Left ventricle myocardium inferior (tissue), 1 donor: ENCODE measurements at places on chromosomes 16 and 17. TPM values are rescaled to one million over a fixed set of nuclear protein-coding genes. Genes with fewer than 3 reads are reported as not detected.

BAHCC1 gene
- total RNA-seq: 7.3 TPM

ACSM2A gene
- not detected for total RNA-seq

IL17C gene
- total RNA-seq: not detected

TAC4 gene
- total RNA-seq: 0.44 TPM

GLP2R gene
- total RNA-seq: not detected

ST6GALNAC1 gene
- total RNA-seq: 3.1 TPM

- peak; percentile 44 for DNase-seq
Observed at GRCh38 chr16:56013962-56014552, 138.9 kb upstream of the CES5A start.

DNA sequence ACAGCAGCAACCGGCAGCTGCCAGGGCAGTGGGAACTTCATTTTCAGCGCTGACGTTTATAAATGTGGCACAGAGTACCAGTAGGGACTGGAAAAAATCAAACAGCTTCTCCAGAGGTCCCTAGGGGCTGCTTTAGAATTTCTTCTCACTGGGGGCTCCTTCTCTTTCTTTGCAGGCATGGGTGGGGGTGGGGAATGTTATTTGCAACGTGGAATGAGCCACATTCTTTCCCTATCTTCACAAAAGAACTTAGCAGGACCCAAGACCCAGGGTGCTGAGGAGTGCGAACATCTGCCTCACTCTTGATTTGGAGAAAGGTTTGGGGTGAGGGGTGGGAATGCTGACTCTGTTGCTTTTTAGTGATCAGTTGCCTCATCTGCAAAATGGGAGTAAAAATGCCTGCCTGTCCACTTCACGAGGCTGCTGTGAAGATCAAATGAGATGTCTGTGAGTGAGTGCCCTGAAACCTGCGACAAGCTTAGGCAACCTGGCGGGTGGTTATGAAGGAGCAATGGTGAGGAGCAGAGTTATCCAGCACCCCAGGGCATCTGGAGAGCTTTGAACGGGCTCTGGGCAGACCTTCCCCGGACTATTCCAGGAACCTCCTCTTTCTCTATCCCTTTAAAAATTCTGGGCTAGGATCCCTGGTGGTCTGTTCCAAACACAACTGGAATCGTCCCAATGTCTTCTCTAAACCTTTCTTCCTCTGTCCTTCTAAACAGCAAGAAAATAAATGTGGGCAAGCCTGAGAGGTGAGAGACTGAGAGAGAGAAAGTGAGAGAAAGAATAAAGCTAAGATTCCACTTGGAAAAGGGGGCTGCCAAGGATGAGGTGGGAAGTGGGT lies 10.7 kb upstream of the PIPOX start:
- DNase-seq: no peak

- no peak for DNase-seq
Observed at GRCh38 chr16:89184933-89185794, 13.6 kb downstream of the CDH15 start.

GRCh38 chr16:87806641-87807546 lies 41.1 kb upstream of the KLHDC4 start:
- DNase-seq: peak; percentile 58

- DNase-seq: no peak
Observed at GRCh38 chr17:62693616-62694409, 66.3 kb downstream of the MRC2 start.

GRCh38 chr17:66753126-66753920 lies 81.6 kb upstream of the CACNG5 start:
- no peak for DNase-seq

DNA sequence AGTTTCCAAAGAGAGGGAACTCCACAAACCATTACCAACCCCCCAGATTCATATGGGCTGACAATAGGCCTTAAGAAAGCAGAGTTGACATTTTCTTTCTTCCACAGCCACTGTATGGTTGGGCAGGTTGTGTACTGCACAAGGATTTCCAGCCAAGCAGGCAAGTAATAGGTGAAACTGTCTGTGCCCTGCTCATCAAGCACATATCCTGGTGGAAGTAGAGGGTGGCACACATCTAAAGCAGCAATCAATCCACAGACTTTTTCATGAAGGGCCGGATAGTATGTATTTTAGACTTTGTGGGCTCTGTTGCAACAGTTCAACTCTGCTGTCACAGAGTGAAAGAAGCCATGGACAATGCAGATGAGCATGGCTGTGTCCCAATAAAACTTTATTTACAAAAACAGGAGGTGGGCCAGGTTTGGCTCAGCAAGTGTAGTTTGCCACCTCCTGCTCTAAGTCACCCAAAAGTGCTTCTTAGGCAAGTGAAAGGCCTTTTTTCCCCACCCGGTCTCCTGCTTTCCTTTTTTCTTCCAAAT lies 63.4 kb downstream of the SNX20 start:
- no peak for DNase-seq

- DNase-seq: no peak
Observed at GRCh38 chr16:82470620-82471152, 156.1 kb upstream of the CDH13 start.

- no peak for DNase-seq
Observed at GRCh38 chr16:86376837-86377236, 133.5 kb upstream of the FOXF1 start.

DNA sequence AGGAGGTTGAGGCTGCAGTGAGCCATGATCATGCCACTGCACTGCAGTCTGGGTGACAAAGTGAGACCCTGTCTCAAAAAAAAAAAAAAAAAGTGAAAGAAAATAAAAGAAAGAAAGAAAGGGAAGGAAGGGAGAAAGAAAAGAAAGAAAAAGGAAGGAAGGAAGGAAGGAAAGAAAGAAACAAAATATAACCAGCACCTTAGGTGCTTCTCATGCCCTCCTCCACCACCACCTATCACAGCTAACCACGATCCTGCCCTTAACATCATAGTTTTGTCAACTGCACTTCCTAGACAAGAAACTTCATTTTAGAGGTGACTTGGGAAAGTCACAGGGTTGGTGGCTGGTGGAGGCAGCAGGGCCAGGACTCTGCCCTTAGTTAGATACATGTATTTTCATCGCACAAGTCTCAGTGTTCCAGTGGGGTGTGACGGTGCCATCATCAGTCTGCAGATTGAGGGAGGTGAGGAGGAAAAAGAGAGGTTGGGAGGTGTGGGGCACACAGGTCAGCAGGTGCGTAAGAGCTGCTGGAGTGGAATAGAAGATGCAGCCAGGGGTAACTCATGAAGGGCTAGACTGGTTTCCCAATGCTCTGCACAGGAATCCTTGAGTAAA lies 10.0 kb downstream of the SUPT4H1 start:
- DNase-seq: no peak

- DNase-seq: no peak
Observed at GRCh38 chr16:78768718-78769117, 669.3 kb downstream of the WWOX start.

DNA sequence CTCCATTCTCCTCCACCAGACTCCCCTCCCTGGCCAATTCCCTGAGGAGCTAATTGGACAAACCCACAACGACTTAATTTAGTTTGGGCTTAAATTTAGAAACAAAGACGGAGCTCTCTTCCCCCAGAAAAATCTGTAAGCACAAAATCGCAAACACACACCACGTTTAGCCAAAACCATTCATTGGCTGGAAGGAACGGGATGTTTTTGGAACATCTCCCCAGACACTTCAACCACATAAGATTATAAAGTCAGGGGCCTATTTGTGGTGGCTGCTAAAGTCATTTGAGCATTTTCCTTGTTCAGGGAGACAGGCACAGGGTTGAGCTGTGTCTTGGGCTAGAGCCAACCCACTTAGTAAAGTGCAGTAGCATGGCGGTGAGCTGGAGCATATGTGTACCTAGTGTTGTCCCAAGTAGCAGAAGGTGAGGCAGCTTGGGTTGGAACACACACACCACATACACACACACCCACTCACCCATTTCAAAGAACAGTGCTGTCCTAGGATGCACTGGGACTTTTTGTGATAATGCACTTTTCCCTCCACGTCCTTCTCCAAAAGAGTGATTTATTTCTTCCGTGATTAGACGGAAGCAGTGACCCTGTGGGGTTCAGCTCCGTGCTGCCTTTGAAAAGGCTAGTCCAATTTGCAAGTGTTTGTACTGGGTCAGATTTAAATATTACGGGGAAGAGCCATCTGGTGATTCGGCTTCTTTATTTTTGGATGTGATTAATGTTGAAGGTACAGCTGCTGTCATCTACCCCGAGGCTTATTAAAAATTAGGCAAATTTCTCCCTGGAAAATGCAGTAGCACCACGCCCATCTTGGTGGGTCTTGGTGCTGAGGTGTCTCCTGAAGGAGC lies 32.2 kb downstream of the ELAC2 start:
- DNase-seq: peak; percentile 36

DNA sequence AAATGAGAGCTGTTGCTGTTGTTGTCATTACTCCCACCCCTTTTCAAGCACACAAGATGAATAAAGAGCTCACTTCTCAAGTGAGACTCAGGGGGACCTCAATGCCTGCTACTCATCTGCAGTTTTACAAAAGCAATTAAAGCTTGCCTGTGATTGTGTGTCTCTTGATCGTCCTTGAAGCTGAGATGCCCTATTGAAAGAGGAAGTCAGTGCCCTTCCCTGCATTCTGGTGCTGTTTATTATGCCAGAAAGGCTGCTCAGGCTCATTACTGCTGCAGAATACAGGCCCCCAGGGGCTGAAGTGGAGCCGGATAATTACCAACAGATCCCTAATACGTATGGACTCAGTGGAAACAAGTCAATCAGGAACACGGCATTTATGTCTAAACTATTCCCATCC lies 147.2 kb downstream of the HS3ST2 start:
- no peak for DNase-seq

DNA sequence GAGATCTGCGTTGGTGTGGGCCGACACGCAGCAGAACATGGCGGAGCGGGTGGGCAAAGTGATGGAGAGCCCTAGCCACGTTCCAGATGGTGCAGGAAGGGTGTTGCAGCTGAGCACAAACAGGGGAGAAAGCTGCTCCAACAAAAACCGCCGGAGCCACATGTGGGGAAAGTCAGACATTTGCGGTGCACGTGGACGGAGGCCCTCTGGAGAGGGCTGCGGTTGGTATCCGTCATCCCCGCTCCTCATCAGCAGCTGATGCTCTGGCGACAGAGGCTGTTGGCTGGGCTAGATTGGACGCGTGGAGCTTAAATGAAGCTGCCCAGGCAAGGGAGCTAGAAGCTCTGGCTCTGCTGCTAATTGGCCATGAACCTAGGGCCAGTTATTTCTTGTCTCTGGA lies 43.5 kb upstream of the ADCY9 start:
- no peak for DNase-seq

DNA sequence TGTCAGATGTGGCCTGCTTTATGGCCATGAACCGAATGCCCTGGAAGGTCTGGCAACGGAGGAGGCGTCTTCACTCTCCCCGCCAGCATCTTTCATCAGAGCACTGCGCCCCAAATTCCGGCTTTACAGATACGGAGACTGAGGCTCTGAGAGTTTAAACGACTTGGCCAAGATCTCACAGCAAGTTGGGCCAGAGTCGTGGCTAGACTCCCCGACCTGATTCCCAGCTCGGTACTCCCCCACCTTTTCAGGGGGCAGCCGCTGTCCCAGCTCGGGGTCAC lies 1.7 kb downstream of the NGFR start:
- DNase-seq: no peak

DNA sequence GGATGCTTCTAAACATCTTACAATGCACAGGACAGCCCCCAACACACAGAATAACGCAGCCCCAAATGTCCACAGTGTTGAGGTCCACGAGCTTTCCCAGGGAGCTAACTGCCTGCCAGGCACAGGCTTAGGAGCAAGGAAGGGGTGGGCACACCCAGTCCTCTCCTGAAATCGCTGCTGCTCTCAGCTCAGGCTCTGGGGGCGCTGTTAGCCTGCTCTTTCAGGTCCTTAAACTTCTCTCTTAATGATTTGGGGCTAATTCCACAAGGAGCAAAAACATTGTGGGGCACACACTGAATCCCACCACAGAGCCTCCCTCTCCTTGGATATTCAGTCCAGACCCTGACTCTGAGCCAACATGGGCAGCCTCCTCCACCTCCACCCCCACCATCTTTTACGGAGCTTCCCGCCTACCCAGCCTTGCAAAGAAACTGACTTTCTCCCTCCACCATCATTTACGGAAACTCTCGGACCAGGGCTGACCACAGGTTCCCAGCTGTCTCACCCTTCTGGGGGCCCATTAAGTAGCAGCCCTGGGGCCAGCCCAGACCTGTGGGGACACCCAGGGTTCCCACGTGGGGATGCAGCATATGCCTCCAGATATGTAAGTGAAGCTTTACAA lies 1.1 kb downstream of the CD300H start:
- DNase-seq: no peak

DNA sequence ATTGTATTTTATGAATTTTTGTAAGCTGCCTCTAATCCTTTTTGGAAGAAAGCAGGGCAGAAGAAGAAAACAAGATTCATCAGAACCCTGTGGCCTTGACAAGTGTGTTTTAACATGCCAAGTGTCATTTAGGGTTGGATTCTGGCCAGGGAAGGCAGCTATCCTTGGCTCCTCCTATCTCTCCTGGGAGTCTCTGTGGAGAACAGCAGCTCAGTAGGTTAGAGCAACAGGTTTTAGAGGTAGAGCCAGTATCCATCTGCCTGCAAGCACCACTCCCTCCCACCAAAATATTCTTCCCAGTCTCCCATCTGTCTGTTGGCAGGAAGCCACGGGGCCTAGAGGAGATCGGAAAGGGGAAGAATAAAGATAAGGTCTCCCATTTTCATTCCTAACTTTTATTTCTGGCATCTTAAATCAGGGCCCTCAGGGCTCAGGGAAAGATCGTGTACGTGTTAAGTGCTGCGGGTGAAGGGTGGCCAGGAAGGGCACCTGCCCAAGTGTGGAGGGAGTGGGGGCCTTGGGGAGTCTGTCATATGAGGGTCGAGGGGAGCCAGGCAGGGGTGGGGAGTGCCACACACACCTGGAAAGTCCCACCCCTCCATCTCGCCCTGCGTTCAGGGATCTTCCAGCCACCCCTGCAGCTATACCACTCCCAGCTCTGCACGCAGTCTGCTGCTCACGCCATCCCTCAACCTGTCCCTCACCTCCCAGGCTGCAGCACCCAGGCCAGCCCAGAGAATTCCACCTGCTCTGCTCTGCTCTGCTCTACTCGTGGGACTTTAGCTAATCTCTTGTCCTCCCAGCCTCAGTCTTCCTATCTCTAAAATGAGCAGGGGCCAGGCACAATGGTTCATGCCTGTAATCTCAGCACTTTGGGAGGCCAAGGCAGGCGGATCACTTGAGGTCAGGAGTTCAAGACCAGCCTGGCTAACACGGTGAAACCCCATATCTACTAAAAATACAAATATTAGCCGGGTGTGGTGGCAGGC lies 17.1 kb upstream of the CPSF4L start:
- peak; percentile 41 for DNase-seq

DNA sequence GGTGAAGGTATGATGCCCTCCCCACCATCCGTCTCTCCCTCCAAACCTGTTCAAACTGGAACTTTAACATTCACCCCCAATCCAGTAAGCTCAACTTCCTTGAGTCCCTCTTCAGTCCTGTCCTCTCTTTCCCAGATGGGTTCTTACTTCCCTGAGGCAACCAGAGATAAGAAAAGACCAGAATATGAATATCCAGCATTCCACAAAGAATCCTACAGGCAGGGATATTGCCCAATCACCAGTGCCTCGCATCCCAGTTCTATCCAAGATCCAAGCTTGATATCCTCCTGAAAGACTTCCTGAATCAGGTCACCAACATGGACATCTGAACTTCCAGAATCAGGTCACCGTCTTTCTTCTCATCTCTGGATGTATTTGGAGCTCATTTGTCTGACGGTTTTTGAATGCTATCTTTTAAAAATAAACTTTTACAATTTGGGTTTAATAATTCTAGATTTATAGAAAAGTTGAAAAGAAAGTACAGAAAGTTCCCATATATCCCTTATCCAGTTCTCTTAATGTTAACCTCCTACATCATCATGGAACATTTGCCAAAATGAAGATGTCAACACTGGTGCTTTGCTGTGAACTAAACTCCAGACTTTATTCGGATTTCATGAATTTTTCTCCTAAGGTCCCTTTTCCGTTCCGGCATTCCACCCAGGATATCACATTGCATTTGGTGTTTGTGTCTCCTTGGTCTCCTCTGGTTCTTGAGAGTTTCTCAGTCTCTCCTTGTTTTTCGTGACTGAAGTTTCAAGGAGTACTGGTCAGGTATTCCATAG lies 13.7 kb upstream of the COL1A1 start:
- DNase-seq: no peak
